ENCODE measurements at places on chromosomes 16 and 17. TPM values are rescaled to one million over a fixed set of nuclear protein-coding genes. Genes with fewer than 3 reads are reported as not detected.

GRCh38 chr16:9437115-9437514, 345.7 kb downstream of the HAPSTR1 start:
- DNase-seq: no peak

DNA sequence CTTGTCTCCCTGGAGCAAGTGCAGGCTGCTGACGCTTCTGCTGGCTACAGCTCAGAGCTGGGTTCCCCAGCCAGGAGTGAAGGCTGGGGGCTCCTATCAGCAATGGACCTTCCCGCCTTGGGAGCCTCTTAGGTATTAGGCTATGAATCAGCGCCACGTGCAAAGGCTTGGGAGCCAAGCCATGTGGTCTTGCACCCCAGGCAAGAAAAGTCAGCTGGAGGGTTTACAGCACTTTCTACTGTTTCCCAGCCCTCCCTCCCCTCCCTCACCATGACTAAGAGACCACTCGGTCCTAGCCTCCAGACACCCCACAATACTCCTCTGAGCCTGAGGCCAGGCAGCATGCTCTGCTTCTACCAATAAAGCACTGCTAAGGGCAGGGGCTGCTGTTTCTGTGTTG, 12.3 kb downstream of the EPX start:
- no peak for DNase-seq

DNA sequence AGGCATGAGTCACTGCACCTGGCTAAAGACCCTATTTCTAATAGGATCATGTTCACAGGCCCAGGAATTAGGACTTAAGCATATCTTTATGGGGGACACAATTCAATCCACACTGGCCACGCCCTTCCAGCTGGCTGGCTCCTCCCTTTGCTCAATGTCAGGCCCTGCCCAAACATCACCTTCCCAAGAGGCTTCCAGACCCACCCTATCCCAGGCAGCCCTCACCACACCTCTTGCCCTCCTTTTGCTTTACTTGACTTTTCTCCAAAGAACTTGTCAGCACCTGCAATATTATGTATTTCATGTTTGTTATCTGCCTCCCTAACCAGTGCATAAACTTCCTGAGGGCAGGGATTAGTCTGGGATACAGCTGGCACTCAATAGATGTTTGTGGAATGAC, 109.6 kb upstream of the CDH5 start:
- no peak for DNase-seq

- no peak for DNase-seq
Measured at GRCh38 chr16:84254062-84254461, 14.2 kb upstream of the KCNG4 start.

- DNase-seq: no peak
Measured at GRCh38 chr16:26550111-26550610, 516.6 kb upstream of the C16orf82 start.

- DNase-seq: no peak
Measured at GRCh38 chr17:15121426-15121825, 143.7 kb downstream of the PMP22 start.

DNA sequence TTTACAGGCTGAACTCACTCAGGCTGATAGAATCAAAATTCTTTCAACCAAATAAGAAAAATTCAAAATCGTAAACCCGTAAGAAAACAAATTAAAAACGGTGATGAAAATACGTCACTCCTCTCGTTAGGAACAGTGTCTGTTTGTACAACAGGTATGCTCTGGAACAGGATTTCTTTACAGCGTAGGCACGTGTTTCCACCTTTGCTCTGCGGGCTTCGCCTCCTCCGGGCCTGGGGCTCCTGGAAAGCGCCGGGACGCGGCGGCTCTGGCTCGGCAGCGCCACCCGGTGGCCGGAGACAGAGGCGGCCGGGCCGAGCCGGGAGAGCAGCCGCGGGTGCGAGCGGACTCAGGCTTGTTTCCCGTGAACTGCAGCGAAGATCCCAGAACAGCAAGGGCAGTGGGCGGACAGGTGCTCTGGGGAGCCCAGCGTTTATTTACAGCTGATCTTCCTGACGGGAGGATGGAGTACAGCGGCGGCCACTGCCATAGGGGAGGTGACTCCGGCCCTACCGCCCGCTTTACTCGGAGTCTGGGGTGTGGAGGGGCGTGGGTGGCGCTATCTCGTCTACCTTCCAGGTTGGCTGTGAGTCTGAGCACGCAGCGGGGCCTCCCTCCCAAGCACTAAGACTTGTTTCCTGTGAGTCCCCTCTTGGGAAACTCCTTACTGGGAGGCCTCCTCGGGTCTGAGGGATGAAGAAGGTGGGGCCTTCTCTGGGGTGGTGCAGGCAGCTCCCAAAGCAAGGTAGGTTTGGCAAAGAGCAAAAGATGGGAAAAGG, 40.5 kb upstream of the ATP2A3 start:
- DNase-seq: peak; percentile 57

- DNase-seq: no peak
Measured at GRCh38 chr17:73952082-73952479, 251.4 kb upstream of the RPL38 start.

DNA sequence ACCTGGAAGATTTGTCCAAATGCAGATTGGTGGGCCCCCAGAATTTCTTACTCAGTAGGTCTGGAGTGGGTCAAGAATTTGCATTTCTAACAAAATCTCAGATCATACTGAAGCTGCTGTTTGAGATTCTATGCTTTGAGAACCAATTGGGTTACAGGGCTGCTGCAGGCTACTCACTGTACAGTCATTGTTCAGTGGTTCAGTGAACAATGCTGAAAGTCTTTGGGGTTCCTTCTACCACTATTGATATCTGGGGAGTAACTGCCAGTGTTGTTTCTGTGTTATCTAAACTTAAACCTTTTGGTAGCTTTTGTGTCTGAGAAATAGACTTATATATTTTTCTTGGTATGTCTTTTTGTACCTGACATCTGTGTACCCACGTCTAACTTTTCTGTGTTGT, 187.5 kb downstream of the TANC2 start:
- no peak for DNase-seq

FBXW10 gene
- total RNA-seq: 0.86 TPM

COL1A1 gene
- 421 TPM for total RNA-seq

CES3 gene
- 5.2 TPM for total RNA-seq

TMEM114 gene
- not detected for total RNA-seq

SRR gene
- 9.8 TPM for total RNA-seq
